ENCODE measurements at places on chromosomes 2 and 18. TPM values are rescaled to one million over a fixed set of nuclear protein-coding genes. Genes with fewer than 3 reads are reported as not detected.
A peak's percentile ranks its signal among the peaks of the same experiment; 100 is the strongest.

DNA sequence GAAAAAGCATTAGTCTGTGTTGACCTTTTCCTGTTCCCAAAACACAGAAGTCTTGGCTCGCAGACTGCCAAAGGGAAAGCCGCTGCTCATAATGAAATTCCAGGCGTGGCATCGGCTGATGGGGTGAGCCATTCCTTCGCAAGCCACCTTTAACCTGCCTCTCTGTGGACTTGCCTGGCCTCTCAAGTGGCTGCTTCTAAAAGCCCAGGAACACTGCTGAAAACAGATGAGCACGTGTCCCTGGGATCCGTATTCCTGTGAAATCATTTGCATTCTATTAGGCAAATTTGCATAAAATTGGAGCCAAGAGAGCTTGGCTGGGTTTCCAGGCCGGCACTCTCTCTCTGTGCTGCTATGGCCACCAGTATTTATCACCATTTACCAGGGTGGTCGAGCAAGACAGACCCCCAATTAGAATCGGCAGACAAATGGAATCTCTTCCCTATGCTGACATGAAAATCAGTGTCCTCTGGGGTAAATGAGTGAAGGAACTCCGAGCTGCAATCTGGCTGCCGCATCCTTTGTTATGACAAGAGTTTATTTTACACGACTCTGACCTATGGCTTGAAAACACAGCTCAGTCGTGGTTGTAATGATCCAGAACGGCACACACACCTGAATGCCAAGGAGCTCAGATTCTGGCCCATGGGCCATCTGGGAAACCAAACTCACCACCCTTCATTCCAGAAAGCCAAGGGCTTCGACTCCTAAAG is 21.7 kb downstream of the BCL2 start:
- DNase-seq = no peak

DNA sequence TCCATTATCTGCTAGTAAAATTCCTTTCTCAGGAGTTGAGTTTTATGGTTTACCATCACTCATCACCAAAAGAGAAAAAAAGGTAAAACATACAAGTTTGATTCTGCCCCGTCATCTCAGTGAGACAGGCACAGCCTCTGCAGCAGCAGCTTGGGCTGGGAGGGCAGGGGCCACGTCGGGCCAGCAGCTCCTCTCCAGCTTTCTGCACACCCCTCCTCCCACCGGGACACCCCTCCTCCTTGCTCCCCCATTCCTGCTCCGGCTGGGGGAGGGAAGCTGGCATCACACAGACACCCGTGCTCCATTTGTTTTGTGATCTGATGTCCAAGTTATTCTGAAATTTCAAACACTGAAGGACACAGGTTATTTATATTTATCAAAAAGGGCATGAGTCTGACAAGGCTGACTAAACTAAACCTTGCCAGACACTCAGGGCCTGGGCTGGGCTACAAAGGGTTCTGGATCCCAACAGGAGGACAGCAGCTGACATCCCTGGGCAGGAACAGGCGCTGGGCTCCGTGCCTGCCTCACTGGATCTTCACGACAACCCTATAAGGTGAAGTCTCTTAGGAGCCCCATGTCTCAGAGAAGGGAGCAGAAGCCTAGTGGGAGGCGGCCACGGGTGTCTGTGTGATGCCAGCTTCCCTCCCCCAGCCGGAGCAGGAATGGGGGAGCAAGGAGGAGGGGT is 71.4 kb downstream of the HDAC4 start:
- no peak for DNase-seq

Gene CHMP3
- 53.9 TPM for total RNA-seq

Gene CHST9
- not detected for total RNA-seq

DNA sequence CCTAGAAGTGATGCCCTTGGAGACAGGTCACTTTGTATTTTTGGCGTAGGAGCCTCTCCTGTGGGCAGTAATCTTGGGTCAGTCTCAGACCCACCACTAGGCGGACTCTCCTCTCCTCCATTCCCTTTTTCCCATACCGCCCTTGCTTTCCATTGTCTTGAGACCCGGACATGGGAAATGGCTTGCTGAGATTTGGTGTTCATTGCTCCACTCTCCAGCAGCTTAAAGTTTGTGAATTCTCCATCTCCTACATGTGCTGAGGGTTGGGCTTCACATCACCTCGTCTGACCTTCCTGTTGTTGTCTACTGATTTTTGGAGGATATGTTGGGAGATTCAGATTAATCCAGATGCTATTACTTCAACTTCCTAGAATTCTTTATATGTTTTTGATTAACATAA is 159.2 kb upstream of the RAB12 start:
- no peak for DNase-seq

- no peak for DNase-seq
Measured at GRCh38 chr2:229350883-229351282, 79.8 kb upstream of the PID1 start.

DNA sequence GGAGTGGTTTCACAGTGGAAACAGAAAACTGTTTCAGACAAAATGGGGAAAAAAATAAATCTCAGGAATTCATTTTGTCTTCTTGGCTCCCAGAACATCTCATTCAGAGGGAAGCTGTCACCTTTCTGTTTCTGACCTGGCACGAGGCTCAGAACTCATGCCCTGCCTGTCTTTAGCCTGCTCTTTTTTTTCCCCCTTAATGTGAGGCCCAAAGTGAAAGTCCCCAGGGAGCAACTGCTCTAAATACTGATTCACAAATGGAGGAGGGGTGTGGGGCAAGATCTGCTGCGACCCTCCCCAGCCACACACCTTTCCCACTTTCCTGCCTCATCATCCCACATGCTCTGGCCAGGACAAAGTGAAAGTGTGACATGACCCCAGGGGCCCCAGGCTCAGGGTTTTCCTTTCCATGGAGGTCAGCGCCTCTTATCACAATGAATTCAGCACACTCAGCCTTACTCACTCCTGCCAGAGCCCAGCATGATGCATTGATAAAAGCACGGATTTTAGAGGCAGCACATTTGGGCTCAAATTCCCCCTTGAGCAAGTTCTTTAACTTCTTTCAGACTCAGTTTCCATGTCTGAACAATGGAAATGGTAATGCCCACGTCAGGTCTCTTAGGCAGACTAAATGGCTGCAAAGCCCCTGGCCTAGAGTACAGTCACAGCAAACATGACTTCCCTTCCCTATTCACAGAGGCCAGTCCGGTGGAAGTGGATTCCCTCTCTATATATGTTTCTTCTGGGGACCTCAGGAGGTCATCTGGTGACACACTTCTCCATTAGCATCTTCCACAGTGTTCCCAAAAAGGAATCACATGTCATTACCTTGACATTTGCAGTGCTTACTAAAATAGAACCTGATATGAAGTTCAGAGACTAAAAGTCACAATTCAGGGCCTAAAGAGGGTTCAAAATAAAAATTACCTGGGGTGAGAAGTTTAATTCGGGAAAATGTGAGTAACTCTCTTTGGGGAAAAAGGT is 55.3 kb upstream of the TMEM163 start:
- no peak for DNase-seq

GRCh38 chr2:215811409-215812345 is 201.7 kb downstream of the MREG start:
- no peak for DNase-seq

DNA sequence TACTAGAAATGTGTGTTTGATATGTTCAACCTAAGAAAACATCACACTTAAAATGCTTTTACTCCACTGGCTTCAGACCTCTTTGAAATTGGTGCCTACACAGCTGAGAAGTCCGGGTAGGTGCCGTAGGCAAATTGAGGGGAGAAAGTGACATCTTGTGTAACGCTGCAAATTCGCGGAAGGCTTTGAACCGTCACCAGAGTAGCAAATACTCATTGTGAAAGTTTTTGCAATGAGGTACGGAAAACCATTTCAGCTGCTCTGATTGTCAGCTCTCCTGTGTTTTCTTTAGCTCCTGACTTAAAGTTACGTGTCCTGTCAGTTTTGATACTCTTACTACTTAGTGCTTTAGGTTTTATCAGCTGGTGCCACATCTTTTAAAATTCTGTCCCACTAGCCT is 224.5 kb downstream of the FAM210A start:
- DNase-seq = no peak

DNA sequence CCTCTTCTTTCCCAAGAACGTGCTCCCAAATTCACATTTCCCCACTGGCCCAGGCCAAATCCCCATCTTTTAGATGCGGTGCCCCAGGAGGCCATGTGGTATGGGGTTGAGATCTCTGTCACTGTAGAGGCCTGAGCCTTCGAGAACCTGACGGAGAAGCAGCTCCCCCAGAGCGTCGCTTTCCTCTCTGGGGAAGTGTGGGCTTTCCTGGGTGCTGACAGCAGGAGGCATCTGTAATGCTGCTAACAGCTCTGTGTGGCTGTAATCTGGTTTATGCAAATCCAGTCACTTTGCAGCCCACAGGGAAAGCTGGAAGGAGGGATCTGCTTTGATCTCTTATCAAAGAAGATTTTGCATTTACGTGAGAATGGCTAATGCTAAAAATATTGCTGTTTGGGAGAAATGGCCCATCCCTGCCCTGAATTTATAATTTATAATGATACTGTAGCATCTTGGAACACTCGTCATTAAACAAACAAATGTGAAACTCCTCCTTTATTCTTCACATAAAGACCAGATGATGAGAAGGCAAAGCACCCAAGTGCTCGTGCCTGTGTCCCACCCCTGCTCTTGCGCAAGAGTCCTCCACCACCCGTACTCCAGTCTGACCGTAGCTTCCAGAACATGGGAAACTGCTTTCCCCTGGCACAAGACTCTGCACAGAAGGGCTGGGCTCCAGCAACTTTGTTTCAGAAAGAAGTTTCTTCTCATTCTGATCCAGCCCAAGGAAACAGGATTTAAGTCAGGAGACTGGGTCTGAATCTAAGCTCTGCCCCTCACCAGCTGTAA is 109.9 kb upstream of the EPC2 start:
- no peak for DNase-seq

- no peak for DNase-seq
Measured at GRCh38 chr18:58446391-58447060, 182.4 kb downstream of the ALPK2 start.

Gene UGT1A3
- not detected for total RNA-seq

- DNase-seq = no peak
Measured at GRCh38 chr18:74478880-74479279, 17.3 kb upstream of the CNDP2 start.

Gene ZAP70
- 439 TPM for total RNA-seq

DNA sequence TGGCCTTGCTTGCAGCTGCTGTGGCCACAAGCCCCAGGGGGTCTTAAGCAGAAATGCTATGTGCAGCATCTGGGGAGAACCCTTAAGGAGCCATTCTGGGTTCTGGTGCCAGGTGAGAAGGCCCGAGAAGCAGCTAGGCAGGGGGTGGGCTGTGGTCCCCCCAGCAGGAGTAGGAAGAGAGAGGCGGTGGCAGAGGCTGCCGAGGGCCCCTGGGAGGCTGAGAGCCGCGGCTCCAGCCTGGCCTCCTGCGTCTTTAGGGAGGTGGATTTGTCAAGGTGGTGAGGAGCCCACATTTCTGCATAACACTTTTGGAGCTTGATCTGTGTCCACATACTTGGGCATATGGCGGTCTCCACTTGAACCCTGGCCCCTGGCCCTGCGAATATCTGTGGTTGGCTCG is 196.5 kb downstream of the TWIST2 start:
- DNase-seq = no peak

- DNase-seq = no peak
Measured at GRCh38 chr2:127320067-127320466, 26.1 kb upstream of the ERCC3 start.

- DNase-seq = no peak
Measured at GRCh38 chr2:171800639-171801038, 93.4 kb downstream of the SLC25A12 start.

GRCh38 chr18:77129150-77129551 is 3.4 kb downstream of the MBP start:
- peak; percentile 0 for DNase-seq

Gene PROM2
- total RNA-seq = 0.77 TPM

Gene ADD2
- 0.34 TPM for total RNA-seq

DNA sequence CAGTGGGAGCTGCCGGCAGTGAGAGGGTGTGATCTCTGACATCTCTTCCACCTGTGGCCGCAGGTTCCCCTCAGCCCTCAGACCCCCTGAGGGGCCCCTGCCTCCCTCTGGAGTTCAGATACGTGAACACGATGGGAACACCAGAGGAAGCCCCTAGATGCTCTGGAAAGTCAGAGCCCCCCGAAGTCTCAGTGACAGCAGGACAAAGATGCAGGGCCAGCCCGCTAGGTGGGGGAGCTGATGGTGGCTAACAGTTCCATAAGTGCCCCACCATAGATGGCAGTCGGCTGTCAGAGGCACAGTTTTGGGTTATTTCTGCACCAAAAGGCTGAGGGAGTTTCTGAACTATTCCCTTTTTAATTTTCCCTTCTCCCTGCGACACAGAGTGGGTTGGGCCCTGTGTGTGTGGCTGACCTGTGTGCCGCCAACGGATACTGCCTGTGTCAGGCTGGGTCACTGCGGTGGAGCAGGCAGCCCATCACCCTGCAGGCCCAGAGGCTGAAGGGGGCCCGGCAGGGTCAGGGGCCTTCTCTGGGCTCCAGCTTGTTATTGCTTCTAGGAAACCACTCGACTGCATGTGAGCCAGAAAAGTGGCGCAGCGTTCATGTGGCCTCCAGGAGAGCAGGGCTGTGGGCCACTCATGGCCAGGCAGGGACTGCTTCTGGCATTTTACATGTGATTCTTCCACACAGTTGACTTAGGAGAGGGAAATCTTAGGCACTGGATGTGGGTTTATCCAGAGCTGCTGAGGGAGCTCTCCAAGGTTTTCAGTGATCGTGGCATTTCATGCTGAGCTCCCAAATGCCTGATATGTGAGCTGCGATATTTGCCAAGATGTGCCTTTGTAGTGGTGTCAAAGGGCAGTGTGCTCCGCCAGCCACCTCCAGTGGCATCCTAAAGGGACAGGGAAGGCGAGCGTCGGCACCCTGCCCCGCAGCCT is 225.1 kb downstream of the SH3RF3 start:
- no peak for DNase-seq

DNA sequence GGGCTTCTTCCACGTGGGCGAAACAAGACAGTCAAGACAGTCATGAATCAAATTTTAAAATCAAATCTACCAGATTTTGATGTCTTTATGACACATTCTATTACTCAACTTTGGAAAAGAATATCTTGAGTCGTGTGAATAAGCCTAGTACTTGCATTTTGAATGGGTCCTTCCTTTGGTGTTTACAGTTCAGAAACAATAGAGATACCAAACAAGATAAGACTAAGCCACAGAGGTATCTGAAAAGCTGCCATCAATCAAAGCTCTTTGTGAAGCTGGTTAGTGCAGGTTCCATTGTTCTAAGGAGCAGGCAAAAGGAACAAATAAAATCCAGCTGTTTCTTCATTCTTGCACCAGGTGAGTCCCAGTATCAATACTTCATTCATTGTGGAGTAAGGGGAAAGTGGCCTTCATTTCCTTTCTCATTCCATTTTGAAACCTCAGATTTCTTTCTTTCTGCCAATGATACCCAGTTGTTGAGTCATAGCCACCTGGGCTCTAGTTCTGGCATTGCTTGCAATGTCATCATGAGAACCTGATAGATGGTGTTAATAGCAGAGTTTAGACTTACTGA is 151.7 kb upstream of the L3MBTL4 start:
- DNase-seq = no peak

- DNase-seq = no peak
Measured at GRCh38 chr2:230671117-230671516, 41.5 kb upstream of the CAB39 start.

Gene FRZB
- not detected for total RNA-seq

DNA sequence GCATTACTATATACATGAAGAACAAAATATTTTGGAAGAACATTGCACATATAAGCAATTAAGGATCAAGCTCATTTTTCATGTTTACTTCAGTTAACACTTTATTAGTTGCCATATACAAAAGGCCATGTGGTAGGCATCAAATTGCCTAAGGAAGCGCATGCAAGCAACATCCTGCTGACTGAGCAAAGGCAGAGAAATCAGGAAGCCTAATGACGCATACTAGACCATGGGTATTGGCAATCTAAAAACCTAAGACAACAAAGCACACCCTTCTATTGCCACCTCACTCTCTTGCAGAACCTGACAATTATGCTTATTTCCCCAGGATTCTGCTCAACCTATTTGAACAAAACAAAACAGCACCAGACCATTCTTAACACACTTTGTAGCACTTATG is 171.9 kb downstream of the STK39 start:
- DNase-seq = no peak

Gene LIPG
- total RNA-seq = not detected

Measured in T-helper 17 cell (primary cell).